Fibroblast of the conjunctiva (primary cell): ENCODE measurements at places on chromosomes 5 and 9.

- no peak for DNase-seq
These were observed 34.0 kb downstream of the B4GALT1 start for GRCh38 chr9:33133186-33133585.

DNA sequence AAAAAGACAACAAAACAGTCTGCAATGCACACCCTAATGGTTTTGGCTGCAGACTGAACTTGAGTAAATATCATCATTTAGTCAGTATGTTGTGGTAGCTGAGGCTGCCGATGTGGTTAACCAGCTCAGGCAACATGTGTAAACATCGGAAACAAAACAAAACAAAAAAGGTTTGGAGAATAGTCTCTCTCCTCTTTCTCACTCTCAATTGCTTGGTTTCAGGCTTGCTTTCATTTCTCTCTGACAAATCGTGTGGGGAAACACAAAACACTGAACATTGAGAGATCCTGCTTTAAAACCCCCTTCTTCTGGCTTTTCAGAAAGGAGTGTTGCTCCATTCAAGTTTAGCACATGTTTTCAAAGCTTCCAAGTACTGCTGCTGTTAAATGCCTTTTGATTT lies 453.3 kb downstream of the BNC2 start:
- peak; percentile 81 for DNase-seq

- no peak for DNase-seq
These were observed 42.2 kb upstream of the FCN1 start for GRCh38 chr9:134959971-134960310.

GRCh38 chr9:112042769-112043168 lies 132.3 kb downstream of the SUSD1 start:
- no peak for DNase-seq

- no peak for DNase-seq
These were observed 33.6 kb upstream of the SARDH start for GRCh38 chr9:133771486-133772482.

DNA sequence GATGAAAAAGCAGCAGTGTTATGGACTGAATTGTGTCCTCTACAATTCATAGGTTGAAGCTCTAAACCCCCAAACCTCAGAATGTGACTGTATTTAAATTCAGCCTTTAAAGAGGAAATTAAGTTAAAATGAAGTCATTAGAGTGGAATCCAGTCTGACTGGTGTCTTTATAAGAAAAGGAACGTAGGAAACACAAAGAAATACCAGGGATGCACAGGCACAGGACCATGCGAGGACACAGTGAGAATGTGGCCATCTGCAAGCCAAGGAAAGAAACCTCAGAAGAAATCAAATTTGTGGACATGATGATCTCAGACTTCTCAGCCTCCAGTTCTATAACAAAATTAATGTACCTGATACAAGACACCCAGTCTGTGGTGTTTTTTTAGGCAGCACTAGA lies 971.2 kb upstream of the CDH9 start:
- DNase-seq, result no peak

DNA sequence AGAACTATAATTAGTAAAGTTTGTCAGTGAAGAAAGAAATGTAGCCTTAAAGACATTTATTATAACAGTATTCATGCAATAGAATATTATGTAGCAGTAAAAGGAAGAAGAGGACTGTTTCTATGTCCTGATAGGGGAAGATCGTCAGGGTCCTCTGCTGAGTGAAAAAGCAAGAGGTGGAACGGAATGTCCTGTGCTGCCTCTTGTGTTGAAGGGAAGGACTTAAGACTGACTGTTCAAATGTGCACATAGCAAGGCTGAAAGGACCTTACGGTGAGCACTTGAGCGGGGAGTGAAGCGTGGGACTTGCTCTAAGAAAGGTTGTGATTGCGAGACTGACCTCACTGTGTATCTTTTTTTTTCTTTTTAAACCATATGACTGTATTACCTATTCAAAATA lies 63.2 kb downstream of the SNX24 start:
- DNase-seq, result no peak

DNA sequence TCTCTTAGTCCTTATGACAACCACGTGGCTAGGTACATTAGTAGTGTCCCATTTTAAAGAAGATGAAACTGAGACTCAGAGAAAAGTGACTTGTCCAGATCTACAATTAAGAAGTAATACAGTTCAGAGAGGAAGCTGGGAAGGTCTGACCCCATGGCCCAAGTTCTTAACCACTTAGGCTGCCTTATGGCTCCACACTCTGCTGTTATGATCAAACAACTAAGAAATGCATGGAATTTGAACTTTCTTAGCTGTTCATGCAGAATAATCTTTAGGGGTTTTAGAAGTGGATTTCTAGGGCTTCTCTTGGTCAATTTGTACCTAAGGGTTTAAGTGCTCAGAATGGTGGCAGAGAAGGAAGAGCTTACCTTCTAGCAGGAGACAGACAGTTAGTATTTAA lies 128.0 kb upstream of the MSX2 start:
- DNase-seq, result no peak

DNA sequence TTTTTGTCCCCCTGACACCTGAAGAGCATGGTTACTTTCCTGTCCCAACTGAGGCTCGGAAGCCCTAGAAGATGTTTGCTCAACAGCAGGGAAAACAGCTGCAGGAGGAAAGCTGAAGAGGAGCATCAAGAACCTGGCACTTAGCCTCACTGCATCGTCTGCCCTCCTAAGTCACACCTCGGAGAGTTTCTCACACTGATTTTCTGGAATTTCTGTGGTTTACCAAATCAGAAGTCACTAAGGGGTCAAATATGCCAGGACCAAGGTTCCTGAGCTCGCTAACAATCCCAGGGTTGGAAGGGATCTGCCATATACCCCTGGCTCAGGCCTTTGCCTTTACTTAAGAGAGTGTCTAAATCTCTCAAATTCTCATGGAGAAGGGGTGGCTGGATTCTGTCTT lies 5.3 kb downstream of the IL12B start:
- DNase-seq, result no peak

DNA sequence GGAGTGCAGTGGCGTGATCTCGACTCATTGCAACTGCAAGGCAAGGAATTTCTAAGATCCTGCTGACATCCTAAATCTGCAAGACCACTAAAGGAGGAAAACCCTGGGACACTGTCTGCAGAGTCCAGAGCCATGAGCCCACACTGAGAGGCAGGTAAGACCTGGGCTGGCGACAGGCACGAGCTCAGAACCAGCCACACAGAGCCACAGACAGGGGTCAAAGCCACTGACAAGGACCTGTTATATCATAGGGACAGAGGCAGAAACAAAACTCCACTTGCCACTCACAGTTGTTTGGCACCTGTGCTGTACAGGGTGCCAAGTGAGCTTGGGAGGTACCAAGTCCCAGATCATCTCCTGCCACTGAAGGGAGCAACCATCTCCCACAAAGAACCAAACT lies 34.2 kb downstream of the IPPK start:
- DNase-seq, result no peak

DNA sequence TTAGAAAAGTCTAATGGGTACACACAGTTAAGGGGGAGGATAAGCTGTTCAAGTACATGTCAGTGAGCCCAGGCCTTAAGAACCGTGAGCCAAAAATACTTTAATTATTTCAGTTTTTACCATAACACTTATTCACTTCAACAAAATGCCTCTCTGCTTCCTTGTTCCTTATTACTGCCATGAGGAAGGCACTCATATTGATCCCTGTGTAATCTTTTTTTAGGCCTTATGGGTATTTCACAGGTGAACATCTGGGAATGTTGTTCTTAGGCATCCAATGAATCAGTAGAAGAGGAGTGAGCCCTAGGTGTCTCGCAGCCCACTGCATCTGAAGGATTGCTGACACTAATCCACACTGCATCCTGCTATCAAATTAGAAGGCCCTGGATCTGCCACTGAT lies 13.5 kb upstream of the DMAC1 start:
- DNase-seq, result no peak

- DNase-seq, result no peak
These were observed 167.9 kb upstream of the PAPPA start for GRCh38 chr9:115985657-115986056.

- no peak for DNase-seq
These were observed 65.2 kb downstream of the RAI14 start for GRCh38 chr5:34721327-34721726.

DNA sequence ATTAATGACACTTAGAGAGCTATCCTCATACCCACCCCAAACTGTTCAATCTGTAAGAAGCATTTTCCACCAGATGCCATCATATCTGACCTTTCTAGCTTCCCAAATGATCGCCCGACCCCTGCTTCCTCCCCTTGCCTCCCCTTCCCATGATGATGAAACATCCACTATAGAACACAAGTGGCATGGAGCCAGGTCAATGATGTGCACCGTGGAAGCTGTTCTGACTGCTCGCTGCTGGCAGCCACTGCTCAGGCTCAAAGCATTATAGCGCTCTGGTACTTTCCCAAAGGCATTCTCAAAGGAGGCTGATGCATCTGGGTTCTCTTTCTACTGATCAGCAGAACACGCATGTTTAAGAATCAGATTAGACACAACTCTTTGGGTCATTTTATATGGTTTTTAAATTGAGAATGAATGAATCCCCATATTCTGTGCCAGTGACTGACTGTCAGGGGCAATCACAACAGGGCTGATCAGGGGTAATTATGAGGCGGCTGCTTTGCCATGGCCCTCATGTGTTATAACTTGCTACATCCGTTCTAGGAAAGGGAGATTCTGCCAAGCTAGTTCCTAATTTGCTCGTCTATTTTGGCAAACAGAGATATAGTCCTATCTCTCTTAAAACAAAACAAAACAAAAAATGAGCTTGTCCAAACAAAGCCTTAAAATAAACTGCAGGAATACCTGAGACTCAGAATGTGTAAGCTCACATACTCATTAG lies 343.7 kb downstream of the ENC1 start:
- peak; percentile 18 for DNase-seq

- no peak for DNase-seq
These were observed 503.6 kb downstream of the ELAVL2 start for GRCh38 chr9:23322392-23322791.

GRCh38 chr9:128416432-128417019 lies 4.1 kb upstream of the CERCAM start:
- DNase-seq, result no peak

- DNase-seq, result no peak
These were observed 612.1 kb downstream of the EBF1 start for GRCh38 chr5:158487664-158488063.

DNA sequence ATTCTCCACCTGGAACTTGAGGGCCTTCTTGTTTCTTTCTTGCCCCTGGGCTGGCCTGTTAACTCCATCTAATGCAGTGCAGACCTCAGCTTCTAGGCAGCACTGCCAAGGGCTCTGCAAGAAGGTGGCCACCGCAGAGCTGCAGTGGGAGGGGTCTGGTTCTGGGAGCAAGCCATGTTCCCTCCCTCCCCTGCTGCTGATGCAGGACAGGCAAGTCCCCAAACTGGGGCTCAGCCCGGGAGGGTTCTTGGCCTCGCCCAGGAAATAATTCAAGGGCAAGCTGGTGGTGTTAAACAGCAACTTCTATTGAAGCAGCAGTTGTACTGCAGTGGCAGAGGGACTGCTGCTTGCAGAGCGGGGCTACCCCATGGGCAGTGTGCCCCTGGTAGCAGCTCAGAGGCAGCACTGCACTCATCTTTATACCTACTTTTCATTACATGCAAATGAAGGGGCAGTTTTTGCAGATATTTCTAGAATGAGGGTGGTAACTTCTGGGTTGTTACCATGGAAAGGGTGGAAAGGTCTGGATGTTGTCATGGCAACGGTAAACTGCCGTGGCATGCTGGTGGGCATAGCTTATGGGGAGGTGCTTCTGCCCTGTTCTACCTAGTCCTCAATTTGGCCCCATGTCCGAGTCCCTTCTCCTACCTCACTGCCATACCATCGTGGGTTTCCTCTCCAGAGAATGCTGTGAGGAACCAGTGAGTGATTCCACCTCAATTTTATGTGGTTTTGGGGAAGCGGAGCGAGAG lies 82.1 kb downstream of the WDR41 start:
- DNase-seq, result no peak

GRCh38 chr5:39648085-39648847 lies 223.5 kb upstream of the DAB2 start:
- DNase-seq, result no peak

- no peak for DNase-seq
These were observed 21.0 kb downstream of the LSM11 start for GRCh38 chr5:157764531-157764930.

GRCh38 chr9:128022886-128023285 lies 42.1 kb upstream of the EEIG1 start:
- no peak for DNase-seq

- DNase-seq, result no peak
These were observed 104.8 kb upstream of the SIMC1 start for GRCh38 chr5:176133289-176133870.
